GM12878 (cell line): ENCODE measurements at places on chromosomes 12 and 14. TPM values are rescaled to one million over a fixed set of nuclear protein-coding genes. Genes with fewer than 3 reads are reported as not detected.

DNA sequence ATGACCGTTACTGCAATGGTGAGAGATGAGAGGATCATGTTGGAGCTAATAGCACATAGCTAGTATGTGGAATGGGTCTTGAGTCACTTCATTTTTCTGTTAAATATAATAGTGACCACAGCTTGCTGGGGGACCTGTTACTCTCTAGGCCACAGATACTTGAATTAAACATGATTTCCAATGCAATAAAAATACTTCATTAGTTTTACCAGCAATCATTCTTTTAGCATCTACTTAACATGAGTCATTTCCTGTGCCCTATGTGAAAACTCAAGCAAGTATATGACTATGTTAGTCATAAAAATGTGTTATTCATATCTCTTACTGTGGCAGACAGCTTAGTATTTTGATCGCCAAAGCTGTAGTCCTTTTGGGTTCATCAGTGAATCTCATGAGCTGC lies 798.8 kb downstream of the SLC16A7 start:
- H3K4me3 ChIP-seq = no peak overlapping the region
- no peak for DNase-seq
- H3K4me1 ChIP-seq = no peaks in the 10 kb centered on the region
- H3K36me3 ChIP-seq = no peaks in the 10 kb centered on the region
- no peaks in the 10 kb centered on the region for H3K27me3 ChIP-seq

GRCh38 chr12:127822809-127823411 lies 444.1 kb upstream of the TMEM132C start:
- no peak overlapping the region for H3K27ac ChIP-seq
- no peaks in the 10 kb centered on the region for H3K36me3 ChIP-seq
- H3K4me1 ChIP-seq = no peaks in the 10 kb centered on the region
- H3K27me3 ChIP-seq = no peaks in the 10 kb centered on the region

DNA sequence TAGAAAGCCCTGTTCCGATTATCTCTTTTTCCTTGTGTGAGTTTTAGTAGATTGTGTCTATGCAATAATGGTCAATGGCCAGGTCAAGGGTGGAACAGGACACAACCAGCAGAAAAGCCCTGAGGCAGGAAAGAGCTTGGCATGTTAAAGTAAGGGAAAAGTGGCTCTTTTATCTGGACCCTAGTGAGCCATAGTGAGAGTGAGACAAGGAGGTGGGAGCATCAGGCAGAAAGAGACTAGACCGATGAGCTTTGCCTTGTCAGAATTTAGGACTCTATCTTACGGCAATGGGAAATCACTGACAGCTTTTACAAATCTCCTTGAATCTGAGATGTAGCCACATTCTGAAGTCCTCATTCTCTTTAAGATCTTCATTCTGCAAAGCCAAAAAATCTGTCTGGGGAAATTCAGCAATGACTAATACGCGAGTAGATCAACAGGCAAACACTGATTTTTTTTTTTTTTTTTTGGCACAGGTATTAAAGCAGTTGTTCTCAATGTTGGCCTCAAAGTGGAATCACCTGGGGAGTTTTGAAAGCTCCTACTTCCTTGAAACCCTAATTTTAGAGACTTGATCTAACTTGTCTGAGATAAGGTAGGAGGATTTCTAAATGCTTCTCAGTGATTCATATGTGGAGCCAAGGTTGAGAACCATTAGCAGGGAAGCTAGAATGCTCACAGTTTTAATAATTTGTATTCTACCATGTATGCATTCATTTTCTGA lies 33.9 kb downstream of the TMEM19 start:
- no peaks in the 10 kb centered on the region for H3K36me3 ChIP-seq
- H3K27ac ChIP-seq = no peak overlapping the region
- no peak overlapping the region for H3K4me3 ChIP-seq
- H3K4me1 ChIP-seq = no peaks in the 10 kb centered on the region
- no peaks in the 10 kb centered on the region for H3K27me3 ChIP-seq

- no peaks in the 10 kb centered on the region for H3K27me3 ChIP-seq
- no peak overlapping the region for H3K4me3 ChIP-seq
- H3K36me3 ChIP-seq = no peaks in the 10 kb centered on the region
- no peak overlapping the region for H3K27ac ChIP-seq
- H3K4me1 ChIP-seq = no peaks in the 10 kb centered on the region
- no peak for DNase-seq
Observed at GRCh38 chr12:71252473-71252872, 94.7 kb upstream of the TSPAN8 start.

The C12orf60 gene
- total RNA-seq = 1.8 TPM in 2 replicates

The NKX2-8 gene
- not detected in 2 replicates for total RNA-seq
